ENCODE measurements at places on chromosomes 7 and 10. TPM values are rescaled to one million over a fixed set of nuclear protein-coding genes. Genes with fewer than 3 reads are reported as not detected.
A peak's percentile ranks its signal among the peaks of the same experiment; 100 is the strongest.

GRCh38 chr10:111875725-111876124 lies 307.8 kb downstream of the GPAM start:
- DNase-seq = no peak

- DNase-seq = no peak
Observed at GRCh38 chr10:19024611-19025010, 24.0 kb upstream of the MALRD1 start.

GRCh38 chr7:117092785-117093184 lies 139.5 kb downstream of the ST7 start:
- DNase-seq = peak; percentile 44

GRCh38 chr7:23373151-23374004 lies 74.2 kb downstream of the MALSU1 start:
- DNase-seq = no peak

- DNase-seq = no peak
Observed at GRCh38 chr7:129902788-129903422, 49.9 kb downstream of the UBE2H start.

GRCh38 chr7:135917721-135918120 lies 59.4 kb downstream of the MTPN start:
- no peak for DNase-seq

- DNase-seq = no peak
Observed at GRCh38 chr7:80642871-80643270, 4.4 kb downstream of the CD36 start.

DNA sequence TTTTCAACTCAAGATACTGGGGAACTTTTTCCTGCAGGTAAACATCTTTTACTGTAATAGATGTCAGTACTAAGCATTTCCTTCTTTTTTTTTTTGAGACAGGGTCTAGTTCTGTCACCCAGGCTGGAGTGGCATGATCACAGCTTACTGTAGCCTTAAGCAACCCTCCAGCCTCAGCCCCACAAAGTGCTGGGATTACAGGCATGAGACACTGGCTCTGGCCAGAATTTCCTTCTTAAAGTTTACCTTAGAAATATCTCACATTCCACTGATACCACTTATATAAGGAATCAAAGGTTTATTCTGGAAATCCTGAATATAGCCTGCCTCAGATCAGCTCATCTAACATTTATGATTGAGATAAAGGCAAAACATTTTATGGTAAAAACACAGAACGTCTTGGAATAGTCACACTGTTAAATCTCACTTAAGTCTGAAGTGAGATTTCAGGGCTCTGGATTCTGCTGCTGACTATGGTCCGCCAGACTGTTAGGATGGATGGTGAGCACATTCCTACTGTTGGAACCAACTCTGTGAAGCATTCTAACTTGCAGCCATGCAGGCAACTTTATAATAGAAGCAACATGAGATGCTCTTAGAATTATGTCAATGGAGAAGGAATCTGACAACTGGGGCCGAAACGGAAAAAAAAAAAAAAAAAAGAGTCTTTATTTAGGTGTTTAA lies 151.9 kb downstream of the ZMYND11 start:
- no peak for DNase-seq

DNA sequence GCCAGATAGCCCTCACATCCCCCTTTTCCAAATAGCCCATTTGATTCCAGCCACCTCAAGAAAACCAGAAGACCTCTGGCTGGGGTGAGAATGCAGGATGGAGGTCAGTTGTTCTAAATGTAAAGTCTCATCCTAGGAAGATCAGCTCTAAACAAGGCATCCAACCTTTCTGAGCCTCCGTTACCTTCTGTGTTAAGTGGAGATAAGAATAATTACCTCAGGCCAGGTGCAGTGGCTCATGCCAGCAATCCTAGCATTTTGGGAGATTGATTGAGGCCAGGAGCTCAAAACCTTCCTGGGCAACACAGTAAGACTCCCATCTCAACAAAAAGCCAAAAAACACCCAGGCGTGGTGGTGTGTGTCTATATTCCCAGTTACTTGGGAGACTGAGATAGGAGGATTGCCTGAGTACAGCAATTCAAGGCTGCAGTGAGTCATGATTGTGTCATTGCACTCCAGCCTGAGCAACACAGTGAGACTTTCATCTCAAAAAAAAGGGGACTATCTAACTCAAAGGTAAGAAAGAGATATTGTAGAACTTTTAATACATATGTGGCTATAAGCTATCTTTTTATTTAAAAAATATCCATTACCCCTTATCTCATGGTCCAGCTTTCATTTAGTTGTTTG lies 43.5 kb downstream of the PRTFDC1 start:
- DNase-seq = peak; percentile 19

DNA sequence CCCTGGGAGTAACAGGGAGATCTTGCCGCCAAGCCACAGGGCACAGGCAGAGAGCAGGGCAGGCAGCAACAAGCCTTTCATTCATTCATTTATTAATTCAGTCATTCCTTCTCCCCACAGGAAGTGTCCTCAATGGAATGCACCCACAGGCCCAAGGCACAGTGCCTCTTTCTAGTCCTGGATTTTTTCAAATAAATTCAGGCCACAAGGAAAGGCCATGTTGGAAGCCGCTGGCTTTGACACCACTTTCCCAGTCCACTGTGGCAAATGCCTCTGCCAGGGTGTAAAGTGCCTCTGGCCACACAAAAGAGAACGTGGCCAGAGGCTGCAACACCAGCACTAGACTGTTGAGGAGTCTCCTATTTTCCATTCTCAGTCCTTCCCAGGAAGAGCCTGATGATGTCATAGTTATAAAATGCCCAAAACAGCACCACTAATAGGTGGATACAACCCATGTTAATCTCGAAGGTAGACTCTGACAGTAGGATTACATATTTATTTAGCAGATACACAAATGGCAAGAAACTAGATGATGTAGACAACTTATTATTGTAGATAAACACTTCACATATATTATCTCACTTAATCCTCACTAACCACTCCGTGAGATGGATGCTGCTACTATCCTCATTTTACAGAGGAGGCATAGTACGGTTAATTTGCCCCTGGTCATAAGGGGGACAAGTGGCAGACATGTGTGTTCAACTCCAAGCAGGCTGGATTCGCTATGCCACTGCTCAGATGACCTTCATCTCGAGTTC lies 5.5 kb downstream of the JAZF1 start:
- DNase-seq = no peak

GRCh38 chr7:39592586-39592985 lies 26.4 kb downstream of the YAE1 start:
- DNase-seq = no peak

GRCh38 chr7:20539201-20539600 lies 76.3 kb upstream of the ABCB5 start:
- no peak for DNase-seq

GRCh38 chr7:128076796-128077271 lies 45.6 kb upstream of the LRRC4 start:
- peak; percentile 73 for DNase-seq

DNA sequence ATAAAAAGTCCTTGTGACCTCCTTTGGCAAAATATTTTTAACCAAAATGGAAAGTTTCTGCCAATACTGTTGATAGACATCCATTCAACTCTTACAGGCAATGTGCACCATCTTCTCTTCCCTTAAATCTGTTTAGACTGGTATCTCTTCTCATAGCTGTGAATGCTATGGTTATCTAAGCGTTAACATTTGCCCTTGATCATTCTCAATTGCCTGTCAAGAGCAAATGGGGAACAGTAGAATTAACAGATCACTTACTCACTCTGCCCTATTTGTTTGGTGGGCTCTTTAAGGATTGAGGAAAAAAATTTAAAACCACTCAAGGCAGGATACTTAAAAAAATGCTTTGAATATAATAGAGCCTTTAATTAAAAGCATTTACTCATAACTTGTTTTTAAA lies 808.4 kb downstream of the NXPH1 start:
- no peak for DNase-seq

DNA sequence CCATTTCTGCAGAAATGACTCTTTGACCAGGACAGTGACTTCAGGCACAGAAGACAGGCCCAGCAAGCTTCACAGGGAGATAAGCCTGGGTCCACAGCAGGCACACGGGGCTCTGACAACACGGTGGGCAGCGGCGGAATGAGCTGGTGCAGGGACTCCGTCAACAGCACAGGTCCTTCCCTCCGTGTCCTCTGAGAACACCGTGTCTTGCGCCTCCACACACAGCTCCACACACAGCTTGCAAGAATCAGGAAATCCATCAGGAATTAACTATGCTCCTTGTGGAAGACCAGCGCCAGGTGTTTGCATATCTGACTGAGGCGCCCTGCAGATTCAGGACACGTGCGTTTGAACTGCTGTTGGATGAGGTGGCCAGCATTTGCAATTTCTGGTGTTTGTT lies 39.6 kb downstream of the TCERG1L start:
- no peak for DNase-seq

- no peak for DNase-seq
Observed at GRCh38 chr10:48233559-48234005, 40.9 kb downstream of the FRMPD2 start.

DNA sequence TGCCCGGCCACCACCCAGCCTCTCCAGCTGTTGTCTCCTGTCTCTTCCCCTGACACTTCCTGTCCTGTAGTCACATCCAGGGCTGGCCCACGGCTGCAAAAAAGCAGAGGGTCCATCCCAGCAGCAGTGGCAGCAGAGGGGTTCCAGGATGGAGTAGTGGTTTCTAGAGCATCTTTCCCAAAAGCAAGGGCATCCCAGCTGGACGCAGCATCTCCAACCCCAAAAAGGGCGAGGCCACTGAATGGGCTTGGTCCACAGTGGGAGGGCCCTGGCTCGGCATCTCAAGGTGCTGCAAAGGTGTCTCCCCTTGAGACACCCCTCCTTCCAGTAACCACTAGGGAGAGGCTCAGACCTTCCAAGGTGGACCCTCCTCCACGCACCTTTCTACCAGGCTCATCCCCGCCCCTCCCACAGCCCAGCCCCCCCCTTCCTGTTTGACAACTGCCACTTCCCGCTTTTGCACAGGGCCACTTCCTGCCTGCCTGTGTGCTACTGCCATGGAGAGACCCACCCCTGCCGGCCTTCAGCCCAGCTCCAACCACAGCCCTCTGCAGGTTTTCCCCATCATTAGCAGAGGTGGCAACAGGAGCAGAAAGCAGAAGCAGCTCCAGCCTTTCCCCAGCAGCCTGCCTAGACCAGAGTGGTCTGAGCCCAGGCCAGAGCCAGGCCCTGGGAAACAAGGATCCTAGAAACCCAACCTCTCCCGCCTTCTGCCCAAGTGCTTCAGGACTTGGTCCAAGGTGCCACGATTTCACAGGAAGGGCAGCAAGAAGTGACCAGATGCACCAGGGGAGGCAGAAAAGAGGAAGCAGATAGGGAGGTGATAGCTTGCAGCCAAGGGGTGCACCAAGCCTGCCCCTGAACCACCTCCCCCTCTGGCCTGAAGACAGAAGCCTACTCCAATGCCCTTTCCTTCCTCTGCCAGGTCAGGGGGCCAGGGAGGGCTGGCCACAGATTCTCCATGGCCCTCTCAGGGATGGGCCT lies 8.6 kb downstream of the CAMK2G start:
- DNase-seq = peak; percentile 55

DNA sequence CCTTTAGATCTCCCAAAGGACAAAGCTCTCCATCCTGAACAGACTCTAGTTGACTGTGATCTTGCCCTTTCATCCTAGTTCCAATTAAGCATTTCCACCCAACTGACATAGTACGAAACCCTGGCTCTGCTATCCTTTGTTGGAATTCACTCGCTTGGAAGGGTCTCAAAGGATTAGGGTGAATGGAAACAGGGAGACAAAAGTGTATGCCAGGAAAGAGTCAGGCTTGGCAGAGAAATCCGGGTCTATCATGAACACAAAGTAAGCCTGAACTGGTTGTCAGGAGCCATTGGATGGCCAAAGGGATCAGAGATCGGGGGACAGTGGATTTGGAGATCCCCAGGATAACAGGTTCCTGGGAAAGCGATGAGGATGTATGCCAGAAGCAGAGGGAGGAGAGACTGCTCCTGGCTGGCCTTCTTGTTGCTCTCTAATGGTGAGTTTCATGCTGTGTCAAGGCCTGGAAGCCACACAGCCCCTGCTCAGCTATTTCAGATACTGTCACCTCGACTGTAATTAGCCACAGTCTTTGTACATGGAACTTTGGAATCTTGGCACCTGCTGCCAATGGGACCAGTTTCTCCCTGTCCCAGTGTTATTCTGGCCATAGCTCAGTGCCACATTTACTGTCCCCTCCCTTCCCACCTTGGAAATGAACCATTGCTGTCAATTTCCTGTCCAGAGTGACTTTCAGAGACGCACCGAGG lies 1168.7 kb upstream of the AUTS2 start:
- DNase-seq = no peak

GRCh38 chr10:93099670-93100069 lies 26.0 kb downstream of the CYP26A1 start:
- no peak for DNase-seq

GRCh38 chr7:132655131-132655727 lies 79.0 kb upstream of the PLXNA4 start:
- peak; percentile 32 for DNase-seq

DNA sequence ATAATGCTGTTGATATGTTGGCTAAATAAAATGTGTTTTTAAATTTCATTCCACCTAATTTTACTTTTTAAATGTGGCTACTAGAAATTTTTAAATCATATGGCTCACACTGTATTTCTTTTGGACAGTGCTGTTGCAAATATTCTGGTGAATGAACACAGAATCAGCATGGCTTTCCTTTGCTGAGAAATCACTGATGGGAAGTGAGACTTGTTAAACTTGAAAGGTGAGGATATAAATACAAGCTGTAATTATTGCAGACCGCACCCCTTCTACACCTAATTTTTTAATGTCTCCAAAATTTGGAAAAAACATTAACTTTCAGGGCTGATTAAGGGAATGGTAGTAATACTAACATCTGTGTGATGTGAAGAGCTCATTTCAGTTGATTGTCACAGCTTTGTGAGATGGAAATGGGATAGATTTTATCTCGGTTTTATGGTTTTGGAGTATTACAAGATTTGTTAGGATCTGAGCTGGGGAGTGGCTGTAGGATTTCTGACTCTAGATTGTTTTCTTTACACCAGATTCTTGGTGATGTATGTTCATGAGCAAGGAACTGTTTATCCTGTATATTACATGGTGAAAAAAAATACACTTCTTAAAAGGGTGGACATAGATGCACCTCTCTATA lies 1.3 kb downstream of the MIOS start:
- DNase-seq = no peak

The PTN gene
- 1.6 TPM for total RNA-seq

The CC2D2B gene
- 0.99 TPM for total RNA-seq

The C10orf67 gene
- total RNA-seq = not detected

The CCDC3 gene
- 2.1 TPM for total RNA-seq

The SYT15B gene
- 8.3 TPM for total RNA-seq

The GPR85 gene
- total RNA-seq = 0.26 TPM

The SH2D4B gene
- total RNA-seq = not detected

The TBC1D12 gene
- 17.5 TPM for total RNA-seq
